ENCODE measurements at places on chromosomes 2 and 18.
A peak's percentile ranks its signal among the peaks of the same experiment; 100 is the strongest.

DNA sequence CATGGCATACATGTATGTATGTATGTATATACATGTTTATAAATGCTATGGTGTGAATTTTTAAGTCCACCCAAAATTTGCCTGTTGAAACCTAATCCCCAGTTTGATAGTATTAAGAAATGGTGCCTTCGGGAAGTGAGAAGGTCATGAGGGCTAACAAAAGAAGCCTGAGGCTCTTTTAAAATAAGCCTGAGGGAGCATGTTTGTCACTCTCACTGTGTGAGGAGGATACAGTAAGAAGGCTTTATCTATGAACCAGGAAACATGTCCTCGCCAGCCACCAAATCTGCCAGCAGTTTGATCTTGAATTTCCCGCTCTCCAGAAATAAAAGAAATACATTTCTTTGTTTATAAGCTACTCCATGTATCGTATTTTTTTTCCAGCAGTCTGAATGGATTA, 163.0 kb upstream of the LINC00305 start:
- no peak for DNase-seq

GRCh38 chr2:242029422-242030225, 160.1 kb downstream of the RTP5 start:
- DNase-seq = no peak

DNA sequence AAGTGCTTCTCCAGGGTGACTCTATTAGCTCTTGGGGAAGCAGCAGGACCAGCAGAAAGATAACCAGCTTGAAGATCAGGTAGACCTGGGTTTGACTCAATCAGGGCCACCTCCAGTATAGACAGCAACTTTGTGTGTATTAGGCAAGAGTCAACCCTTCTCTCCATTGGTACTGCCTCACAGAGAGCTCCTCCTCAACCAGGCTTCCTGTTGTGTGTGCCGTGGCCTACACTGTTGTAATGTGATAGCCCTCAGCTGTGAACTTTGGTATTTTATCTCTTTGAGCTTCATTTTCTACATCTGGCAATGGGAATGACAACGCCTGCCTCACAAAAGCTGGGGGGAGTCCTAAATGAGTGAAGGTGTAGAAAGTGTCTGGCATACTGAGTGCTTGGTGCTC, 17.0 kb upstream of the MAP3K20 start:
- DNase-seq = no peak

GRCh38 chr2:67451086-67451832, 54.1 kb downstream of the ETAA1 start:
- no peak for DNase-seq

DNA sequence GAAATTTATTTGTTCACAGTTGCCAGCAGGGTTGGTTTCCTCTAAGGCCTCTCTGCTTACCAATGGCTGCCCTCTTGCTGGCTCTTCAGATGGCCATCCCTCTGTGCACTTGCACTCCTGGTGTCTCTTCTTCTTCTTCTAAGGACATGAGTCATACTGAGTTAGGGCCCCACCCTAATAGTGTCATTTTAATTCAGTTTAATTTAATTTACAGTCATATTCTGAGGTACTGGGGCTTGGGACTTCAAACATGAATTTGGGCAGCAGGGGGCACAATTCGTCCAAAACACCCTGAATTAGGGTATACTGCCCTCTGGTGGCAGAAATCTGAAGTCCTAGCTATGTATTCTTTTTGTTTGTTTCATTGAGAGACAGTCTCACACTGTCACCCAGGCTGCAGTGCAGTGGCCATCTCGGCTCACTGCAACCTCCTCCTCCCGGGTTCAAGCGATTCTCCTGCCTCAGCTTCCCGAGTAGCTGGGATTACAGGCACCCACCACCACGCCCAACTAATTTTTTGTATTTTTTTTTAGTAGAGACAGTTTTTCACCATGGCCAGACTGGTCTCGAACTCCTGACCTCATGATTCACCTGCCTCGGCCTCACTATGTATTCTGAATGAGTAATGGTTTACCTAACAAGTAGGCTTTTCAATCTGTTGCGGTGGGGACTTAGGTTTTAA, 19.8 kb downstream of the SLC4A1AP start:
- no peak for DNase-seq

GRCh38 chr2:120576509-120577474, 158.9 kb upstream of the GLI2 start:
- peak; percentile 79 for DNase-seq

GRCh38 chr2:240836781-240837467, 16.9 kb upstream of the KIF1A start:
- DNase-seq = peak; percentile 76

GRCh38 chr2:64359171-64359891, 94.6 kb upstream of the LGALSL start:
- no peak for DNase-seq

DNA sequence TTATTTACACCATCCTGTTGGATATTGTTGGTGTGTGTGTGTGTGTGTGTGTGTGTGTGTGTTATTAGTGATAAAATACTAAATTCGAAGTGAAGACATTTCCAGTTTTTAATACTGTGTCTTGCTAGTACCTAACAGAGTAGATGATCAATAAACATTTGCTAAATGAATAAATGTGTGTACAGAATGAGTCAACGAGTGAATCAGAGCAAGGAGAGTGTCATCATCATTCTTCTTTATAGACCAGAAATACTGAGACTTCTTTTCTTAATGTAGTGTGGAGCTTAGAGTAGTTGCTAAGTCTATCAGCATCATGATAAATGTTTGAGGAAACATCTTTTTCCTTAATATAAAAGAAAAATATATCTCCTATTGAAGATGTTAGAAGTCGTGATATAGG, 169.7 kb upstream of the SATB2 start:
- no peak for DNase-seq

GRCh38 chr2:85684806-85685205, 9.4 kb upstream of the GNLY start:
- DNase-seq = no peak

- DNase-seq = no peak
Observed at GRCh38 chr2:123864416-123864815, 160.7 kb upstream of the CNTNAP5 start.

DNA sequence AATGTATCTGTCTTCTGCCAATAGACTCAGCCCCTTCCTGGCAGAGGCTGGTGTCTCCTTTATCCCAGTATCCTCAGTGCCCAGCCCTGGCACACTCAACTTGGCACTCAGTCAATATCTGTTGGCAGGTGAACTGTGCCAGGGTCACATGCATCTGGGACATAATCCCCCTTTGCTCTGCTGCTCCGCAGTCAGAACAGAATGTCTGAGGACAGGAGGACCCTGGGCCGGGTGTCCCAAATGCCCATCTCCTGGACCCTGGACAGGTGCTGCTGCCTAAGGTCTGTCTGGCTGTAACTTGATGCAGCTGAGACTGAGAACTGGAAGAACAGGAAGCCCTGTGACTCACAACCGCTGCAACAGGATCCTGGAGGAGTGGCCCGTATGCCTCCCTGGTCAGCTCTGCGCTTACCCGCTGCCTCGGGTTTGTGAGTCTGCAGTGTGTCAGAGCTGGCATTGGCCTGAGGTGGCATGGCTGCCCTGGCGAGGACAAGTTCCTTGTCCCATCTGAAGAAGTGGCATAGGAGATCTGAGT, 11.4 kb downstream of the HK2 start:
- DNase-seq = peak; percentile 89

- no peak for DNase-seq
Observed at GRCh38 chr2:44680983-44681531, 260.4 kb upstream of the SIX3 start.

GRCh38 chr18:63085611-63086010, 234.0 kb downstream of the BCL2 start:
- DNase-seq = no peak

DNA sequence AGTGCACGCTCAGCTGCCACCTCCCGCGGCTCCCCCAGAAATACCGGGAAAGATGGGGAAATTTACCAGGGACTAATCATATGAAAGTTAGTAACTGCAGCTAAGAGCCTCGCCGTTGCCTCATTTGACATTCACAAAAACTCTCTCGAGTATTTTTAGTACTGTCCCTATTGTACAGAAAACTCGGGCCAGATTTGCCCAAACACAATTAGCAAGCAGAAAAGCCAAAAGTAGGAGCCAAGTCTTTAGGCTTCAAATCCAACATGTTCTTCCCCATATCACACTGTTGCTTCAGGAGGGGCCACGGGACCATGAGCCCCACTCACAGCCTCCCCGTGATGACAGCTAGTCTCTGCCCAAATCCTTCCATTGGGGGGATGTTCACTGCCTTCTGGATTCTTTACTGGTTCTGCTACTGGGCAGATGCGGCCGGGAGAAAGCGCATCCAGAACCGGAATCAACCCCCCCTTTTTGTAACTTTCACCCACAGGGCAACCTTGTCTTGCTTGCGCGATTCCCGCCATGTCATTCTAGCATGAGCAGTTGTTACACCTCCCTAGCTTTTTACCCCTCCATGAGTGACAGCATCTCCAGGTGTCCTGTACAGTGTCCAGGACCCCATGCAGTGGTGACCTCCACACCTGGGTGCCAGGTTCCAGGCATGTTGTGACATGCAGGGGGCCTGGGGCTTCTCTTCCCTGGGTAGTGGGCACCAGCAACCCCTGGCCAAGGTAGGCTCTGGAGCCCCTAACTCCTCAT, 35.2 kb downstream of the CENPO start:
- no peak for DNase-seq

DNA sequence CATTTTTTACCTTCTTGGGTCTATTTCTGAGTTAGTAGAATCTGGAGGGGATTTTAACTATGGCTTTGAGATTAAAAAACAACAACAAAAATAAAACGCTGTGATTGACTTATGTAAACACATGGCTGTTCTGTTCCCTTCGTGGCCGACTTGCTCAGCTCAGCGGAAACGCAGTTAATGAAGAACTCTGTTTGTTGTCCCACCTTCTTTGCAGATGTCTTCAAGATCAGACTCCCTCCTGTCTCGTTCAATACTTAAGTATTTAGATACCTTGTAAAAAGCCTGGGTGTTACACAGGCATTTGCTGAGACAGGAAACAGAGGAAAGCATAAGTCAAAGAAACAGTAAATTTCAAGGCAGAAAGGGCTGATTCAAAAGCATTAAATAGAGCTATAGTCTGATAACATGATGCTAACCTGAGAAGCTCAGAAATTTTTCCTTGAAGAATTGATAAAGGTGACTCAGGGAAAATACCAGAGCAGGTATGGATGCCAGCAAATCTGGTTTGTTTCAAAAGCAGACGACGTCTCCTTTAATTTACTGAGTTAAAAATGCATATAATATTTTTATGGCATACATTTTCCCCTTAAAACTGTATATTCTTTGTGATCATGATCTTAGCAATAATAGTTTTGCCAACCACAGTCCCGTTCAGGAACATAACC, 21.7 kb upstream of the POLI start:
- no peak for DNase-seq

DNA sequence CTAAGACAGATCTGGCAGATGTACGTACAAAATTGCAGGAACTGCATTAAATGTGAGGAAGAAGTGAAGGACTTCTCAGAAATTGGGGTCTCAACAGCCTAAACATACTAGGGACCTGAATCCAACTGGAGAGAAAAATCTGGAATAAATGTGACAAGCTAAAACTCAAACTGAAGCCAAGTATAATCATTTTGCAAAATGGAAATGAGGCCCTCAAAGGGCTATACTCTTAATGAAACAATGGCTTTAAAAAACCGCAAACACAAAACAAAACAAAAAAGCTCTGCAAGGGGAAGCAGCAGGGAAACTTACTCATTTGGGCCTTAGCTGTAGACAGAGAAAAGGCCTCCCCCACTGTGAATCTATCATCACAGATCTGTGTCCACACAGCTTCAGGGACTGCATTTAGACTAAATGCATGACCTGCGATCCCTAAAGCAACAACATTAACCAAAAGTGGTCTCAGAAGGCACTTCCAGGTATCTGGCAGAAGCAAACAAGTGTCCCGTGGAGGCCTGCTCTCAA, 63.2 kb downstream of the CCBE1 start:
- no peak for DNase-seq

GRCh38 chr18:76379226-76380126, 115.6 kb downstream of the ZNF516 start:
- DNase-seq = no peak

DNA sequence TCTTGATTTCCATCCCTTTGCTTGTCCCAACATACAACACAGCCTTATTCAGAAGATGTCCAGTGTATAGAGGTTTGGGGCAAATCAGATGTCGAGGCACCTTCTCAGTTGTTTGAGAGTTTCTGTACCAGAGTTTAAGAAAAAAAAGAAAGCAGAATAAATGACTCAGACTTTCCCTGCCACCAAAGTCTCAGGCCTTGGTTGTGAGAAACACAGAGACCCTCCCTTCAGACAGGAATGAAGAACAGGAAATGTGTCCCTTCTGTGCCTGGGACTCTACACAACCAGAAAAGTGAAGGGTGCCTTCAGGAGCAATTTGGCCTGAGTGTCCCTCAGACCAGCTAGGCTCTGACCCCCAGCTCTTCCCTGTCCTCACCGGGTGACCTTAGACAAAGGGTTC, 37.3 kb upstream of the REL start:
- no peak for DNase-seq

- no peak for DNase-seq
Observed at GRCh38 chr2:59933948-59934347, 619.5 kb downstream of the BCL11A start.

GRCh38 chr2:187502467-187502866, 51.8 kb downstream of the TFPI start:
- DNase-seq = no peak

GRCh38 chr2:50347358-50348044, 684.4 kb downstream of the NRXN1 start:
- no peak for DNase-seq

DNA sequence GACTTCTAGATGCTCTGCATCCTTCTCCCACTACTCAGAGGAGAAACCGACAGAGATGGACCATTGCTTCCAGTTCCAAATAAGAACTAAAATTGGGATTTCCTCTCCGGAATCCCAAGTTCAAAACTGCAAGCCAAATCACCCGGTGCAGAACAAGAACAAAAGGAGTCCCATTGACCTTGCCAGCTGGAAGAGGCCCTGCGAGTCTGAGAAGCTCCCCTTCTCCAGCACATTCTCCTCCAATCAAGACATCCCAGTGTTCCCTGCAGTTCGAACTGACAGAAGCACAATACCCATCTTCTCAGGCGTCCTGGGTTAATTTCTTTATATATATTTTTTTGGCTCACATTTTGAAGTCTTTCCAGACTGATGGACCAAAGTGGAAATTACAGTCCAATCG, 195.3 kb upstream of the MEIS1 start:
- no peak for DNase-seq

DNA sequence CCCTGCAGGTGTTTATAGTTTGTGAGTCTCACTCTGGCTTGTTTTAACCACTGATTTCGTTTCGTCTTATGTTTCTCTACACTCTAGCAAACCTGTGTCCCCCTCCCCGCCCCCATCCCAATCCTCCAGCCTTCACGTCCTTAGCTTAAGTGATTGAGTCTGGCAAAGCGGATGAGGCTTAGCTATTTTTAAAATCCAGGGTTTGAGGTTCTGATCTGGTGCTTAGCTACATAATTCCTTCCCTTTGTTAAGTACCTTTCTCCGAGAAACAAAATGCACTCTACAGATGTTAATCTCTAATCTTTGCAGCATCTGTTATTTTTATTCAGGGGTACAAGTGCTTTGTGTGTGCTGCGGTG, 7.8 kb downstream of the AGAP1 start:
- DNase-seq = no peak

- no peak for DNase-seq
Observed at GRCh38 chr2:85255813-85256594, 71.8 kb downstream of the TGOLN2 start.

- DNase-seq = no peak
Observed at GRCh38 chr2:232362174-232362900, 16.2 kb upstream of the ALPP start.

Measured in Right ventricle myocardium inferior (tissue), 1 donor.